T-helper 22 cell (primary cell): ENCODE measurements at places on chromosomes 5 and 9.

- no peak for DNase-seq
These were observed 231.4 kb downstream of the PDE4D start for GRCh38 chr5:59661954-59662615.

GRCh38 chr5:163938595-163938994 is 433.2 kb downstream of the MAT2B start:
- no peak for DNase-seq

DNA sequence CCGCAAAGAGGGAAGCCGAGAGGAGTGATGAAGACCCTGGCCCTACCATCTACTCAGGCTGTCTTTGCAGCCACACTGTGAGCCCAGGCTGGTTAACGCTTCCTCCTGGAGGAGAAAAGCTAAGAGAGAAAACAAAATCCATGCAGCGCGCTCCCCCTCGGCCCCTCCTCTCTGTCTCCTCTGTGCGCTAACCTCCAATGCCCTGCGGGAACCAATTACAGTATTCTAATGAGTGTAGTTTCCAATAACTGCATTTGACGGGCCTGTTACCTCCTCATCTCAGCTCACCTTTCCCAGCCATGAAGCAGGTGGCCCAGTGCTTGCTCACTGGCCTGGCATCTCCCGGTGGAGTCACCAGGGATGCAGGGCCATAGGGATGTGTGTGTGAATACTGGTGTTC is 565.5 kb downstream of the EBF1 start:
- DNase-seq: no peak

DNA sequence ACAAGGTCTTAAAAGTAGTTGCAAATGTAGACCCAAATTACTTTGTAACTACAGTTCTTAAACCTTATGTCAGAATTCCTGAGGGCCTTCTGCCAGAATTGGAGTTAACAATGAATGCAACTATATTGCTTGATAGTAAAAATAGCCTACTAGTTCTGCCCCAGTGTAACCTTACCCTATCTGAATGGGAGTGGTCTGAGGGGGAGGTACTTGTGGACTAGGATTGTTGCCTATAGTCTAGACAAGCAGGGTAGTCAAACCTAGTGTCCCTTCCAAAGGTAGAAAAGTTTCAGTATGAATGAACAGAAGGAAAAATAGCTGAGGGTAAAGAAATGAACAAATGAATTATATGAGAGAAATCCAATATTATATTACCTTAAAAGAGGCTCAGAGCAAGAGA is 242.2 kb downstream of the PJA2 start:
- DNase-seq: no peak

DNA sequence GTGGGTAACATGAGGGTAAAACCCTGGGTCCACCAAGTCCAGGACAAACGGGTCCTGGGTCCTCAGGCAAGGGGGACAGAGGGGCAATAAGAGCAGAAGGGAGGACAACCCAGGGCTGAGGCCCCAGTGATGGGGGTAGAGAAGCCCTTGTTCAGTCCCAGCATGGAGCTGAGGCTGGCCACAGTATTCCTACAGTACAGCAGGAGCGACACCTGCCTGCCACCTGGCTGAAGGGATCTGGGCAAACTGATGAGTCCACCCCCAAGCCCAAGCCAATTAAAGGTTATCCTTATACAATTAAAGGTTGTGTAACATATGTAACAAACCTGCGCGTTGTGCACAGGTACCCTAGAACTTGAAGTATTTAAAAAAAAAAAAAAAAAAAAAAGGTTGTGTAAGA is 97.7 kb upstream of the LRRTM2 start:
- no peak for DNase-seq

- no peak for DNase-seq
These were observed 102.4 kb downstream of the OSTF1 start for GRCh38 chr9:75190762-75191161.

- DNase-seq: no peak
These were observed 332.4 kb upstream of the EFNA5 start for GRCh38 chr5:108003178-108003577.

GRCh38 chr5:143119291-143119769 is 284.2 kb downstream of the NR3C1 start:
- DNase-seq: no peak

GRCh38 chr5:141821430-141821925 is 56.7 kb downstream of the PCDH1 start:
- no peak for DNase-seq

GRCh38 chr5:154491941-154492340 is 13.9 kb upstream of the HAND1 start:
- DNase-seq: no peak

- no peak for DNase-seq
These were observed 73.1 kb downstream of the DIRAS2 start for GRCh38 chr9:90569511-90569910.

GRCh38 chr5:80569961-80570786 is at the start of gene ANKRD34B:
Gene ANKRD34B (minus strand): TSS chr5:80570280. CDS start chr5:80560019, 10,261 bp downstream.
- no peak for DNase-seq

GRCh38 chr5:132370971-132371602 is 1.6 kb downstream of the SLC22A5 start:
- DNase-seq: no peak

DNA sequence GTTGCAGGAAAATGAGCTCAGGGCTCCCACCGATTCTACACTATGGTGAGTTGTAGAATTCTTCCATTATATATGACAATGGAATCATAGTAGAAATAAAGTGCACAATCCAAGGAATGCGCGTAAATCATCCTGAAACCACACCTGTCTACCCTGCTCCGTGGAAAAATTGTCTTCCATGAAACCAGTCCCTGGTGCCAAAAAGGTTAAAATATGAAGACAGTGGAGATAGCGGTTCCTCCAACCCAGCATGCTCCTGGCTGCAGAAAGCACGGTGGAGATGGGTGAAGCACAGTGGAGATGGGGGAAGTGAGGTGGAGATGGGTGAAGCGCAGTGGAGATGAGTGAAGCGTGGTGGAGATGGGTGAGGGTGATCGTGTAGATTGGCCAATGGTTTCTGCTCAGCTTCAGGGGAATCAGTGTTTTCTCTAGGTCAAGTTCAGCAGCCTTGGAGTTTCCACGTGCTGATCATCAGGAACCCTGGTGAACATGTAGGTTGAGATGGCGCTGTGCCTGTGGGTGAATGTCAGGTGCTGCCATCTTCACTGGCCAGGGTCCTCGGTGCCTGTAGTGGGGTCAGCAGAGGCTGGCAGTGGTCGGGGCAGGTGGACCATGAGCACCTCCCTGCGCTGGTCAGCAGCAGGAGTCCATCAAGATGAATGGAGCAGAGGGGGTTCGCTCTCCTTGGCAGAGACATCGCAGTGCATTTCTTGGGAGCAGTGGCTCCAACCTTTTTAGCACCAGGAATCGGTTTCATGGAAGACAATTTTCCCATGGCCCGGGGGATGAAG is 20.3 kb downstream of the PAEP start:
- no peak for DNase-seq

GRCh38 chr9:72312386-72312987 is 52.5 kb downstream of the ZFAND5 start:
- DNase-seq: no peak

DNA sequence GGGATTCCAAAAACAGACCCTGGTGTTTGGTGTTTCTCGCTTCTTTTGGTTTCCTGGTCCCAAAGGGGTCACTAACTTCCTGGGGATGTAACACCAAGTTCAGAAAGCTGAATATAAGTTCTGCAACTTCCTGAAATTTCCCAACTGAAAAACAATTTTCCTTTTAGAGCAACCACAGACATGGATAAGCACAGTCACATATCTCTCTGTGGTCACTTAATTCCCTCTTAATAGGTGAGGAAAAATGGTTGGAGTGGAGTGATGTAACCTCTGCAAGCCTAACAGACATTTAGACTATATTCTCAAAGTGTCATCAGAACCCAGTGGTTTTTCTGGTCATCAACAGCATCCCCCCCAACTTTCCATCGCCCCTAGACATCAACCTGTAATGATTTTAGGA is 135.3 kb downstream of the PRELID2 start:
- no peak for DNase-seq

- no peak for DNase-seq
These were observed 154.0 kb downstream of the CDH6 start for GRCh38 chr5:31347552-31347905.

GRCh38 chr9:111853450-111853827 is 43.2 kb upstream of the UGCG start:
- no peak for DNase-seq

DNA sequence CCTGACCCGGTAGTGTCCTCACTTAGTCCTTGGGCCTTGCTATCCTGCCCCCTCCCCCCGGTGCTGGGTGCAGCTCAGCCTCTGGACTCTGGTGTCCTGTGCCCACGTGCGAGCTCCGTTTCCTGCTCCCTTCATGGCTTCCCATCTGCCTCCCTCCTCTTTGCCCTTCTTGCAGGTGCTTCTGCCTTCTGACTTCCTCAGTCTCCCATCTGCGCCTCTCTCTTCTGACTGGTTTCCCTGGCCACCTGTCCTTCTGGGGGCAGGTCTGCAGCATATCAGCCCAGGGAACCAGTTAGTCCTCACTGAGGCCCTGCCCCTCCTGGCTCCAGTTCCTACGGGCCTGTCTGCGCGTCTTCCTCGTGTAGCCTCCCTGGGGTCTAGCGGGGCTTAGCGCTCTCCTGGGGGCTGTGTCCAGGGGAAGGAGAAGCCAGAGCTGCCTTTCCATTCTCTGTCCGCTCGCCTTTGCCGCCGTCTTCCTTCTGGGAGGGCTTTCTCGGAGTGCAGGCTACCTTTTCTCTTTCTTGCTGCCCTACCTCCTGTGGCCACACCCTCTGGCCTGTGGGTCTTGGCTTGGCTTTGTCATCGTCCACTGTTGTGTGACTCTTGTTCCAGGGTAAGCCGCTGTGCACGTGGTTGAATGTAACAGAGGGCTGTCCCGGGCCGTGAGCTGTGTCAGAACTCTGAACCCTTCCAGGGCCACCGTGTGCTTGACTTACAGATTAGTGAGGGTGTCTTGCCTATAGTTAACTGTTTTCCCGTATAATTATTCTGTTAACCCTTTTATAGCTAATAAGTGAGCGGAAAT is 51.8 kb downstream of the EHMT1 start:
- DNase-seq: no peak

DNA sequence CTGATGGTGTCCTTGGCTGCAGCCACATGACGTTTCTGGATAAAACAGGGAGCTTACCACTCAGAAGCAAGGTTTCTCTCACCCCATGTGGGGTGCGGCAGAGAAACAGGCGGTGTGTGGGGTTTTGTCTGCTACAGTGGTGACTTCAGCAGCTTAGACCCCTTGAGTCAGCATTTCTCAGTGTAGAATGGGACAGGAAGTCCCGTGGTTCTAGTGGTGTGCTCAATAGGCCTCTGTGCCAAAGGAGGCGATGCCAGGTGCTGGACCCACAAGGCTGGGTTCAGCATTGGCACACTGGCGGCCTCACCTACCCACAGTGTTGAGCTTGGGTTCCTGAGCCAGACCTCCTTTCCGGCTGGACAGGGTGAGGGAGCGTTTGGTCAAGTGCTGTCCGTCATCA is 125.2 kb upstream of the SMIM23 start:
- no peak for DNase-seq

GRCh38 chr5:149240354-149240998 is 31.2 kb upstream of the AFAP1L1 start:
- DNase-seq: peak; percentile 66

- DNase-seq: no peak
These were observed 22.6 kb downstream of the PTGS1 start for GRCh38 chr9:122393284-122393983.
